ENCODE measurements at places on chromosomes 2 and 18.
A peak's percentile ranks its signal among the peaks of the same experiment; 100 is the strongest.

GRCh38 chr18:21000667-21001066 lies 110.9 kb downstream of the ROCK1 start:
- DNase-seq, result no peak

DNA sequence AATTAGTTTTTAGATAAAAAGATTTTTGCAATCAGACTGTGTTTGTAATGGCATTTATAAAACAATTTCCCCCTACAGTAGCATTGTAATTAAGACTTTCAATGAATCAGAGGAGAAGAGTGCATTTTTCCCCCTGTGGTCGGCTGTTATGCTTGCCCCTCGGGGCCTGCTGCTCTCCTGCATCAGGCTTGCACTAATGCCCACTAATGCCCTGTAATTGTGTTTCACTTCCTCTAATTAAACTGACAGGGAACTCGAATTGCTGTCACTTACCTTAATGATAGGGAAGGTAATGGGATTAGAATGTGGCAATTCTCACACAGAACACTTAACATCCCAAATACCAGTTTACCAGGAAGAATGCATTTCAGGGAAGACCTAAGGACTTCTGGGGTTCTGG lies 61.2 kb upstream of the LRRTM1 start:
- DNase-seq, result no peak

DNA sequence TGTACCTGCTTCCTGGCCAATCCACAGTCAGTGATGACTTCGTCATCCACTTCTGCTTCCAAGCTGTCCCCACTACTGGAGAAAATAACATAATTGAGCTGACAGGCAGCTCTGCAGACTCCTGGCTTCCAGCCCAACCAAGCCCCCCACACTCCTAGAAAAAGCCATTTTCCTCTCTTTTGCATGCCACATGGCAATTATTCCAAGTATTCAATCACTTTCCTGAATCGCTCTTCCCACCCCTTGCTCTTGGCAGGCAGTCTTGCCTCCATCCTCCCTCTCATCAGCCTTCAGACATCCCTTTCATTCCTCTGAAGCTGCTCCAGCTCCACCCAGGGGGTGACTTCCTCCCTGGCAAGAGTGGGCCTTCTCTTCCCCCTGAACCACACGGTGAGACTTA lies 14.3 kb upstream of the ST8SIA5 start:
- no peak for DNase-seq

- no peak for DNase-seq
These were observed 41.7 kb downstream of the AKAIN1 start for GRCh38 chr18:5155218-5155906.

- DNase-seq, result no peak
These were observed 269.5 kb upstream of the ZSWIM2 start for GRCh38 chr2:187118331-187119099.

- DNase-seq, result no peak
These were observed 197.3 kb downstream of the CELF4 start for GRCh38 chr18:37368110-37368954.

GRCh38 chr2:84969511-84970209 lies 1.3 kb upstream of the KCMF1 start:
- DNase-seq, result peak; percentile 47

- no peak for DNase-seq
These were observed 539.1 kb upstream of the LRRTM4 start for GRCh38 chr2:78061301-78061700.

DNA sequence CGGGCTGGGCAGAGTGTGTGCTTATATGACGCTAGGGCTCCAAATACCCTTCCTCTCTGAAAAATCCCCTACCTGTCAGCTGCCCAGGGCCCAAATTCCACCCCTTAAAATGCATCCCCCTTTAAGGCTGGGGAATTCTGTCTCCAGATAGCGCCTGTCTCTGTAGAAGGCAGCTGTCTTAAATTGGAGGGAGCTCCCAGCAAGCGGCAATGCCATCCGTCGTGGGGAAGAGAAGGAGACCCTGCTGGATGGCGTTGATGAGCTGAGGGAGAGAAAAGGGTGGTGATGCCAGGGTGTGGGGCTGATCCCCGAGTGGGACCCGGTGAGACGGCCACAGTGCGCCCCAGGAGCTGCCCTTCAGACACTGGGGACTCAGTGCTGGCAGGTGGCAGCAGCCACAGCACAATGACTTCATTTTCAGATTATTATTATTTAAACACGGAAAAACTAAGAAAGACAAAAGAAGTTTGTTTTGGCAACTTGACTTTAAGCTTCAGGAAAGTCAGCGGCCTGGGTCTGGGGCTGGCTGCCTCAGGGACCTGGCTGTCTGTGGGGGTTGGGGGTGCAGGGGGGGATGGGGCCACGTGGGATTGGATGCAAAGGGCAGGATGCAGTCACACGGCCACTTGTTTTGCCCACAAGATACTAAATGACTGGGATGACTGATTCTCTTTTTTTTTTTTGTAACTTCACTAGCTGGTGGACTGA lies 152.8 kb downstream of the TFCP2L1 start:
- DNase-seq, result no peak

DNA sequence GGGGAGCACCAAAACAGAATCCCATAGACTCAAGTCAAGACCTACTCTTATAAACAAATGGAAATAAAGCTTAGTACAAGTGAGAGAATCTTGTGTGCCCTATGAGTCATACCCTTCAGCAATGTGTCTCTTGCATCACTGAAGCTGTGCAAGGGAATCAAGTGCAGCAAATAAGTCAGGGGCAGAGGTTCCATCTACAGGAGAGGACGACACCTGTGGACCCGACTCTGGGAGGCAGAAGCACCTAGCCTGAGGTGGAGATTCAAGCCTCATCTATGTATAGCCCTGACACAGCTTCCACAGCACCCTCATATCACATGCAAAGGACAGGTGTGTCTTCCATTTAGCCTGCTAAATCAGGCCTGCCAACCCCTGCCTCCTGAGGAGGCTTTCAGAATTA lies 298.2 kb downstream of the CNTNAP5 start:
- DNase-seq, result no peak

DNA sequence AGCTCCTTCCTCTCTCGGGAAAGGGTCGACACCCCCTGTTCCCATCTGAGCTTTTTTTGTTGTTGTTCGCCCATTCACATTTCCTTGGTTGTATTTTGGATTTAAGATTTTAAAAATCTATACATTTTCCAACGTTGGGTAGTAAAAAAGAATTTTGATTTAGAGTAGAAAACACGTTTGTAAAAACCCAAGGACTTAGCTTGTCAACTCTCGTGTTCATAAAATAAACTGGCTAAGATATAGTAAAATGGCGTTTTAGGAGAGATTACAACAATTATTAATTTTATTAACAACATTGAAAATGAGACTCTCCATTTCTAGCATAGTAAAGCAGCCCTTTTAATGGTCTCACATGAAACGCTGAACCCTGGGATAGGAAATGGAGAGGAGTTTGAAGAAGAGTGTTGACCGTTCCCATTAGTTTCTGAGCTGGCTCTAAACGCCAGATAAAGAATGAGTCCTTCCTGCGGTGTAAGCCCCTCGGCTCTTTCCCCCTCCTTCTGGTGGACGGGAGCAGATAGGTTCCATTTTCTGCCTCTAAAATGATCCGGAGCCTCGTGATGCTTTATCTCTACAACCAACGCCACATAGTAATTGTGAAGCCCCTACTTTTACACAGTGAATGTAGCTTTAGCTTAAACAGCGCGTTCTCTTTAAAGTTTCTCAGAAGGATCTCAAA lies 24.0 kb upstream of the ZNF516 start:
- DNase-seq, result no peak

DNA sequence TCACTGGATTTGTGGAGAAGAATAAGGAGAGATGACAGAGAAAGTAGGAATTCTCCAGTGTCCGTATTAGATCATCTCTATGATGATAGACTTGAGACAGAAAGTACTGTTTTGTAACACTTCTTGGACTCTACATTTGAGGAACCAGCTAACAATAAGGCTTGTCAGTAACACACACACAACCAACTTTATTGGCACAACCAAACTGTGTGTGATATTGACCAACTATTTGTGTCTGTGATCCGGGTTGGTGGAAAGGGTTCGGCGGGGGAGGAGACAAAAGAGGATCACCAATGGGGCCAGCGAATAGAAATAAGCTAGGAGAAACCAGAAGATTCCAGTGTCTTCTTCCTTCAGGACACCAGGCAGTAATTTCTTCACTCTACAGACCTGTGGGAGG lies 79.8 kb downstream of the MARCHF4 start:
- DNase-seq, result no peak

GRCh38 chr18:73979742-73980141 lies 167.9 kb downstream of the FBXO15 start:
- DNase-seq, result no peak

- no peak for DNase-seq
These were observed 39.8 kb upstream of the TMEM163 start for GRCh38 chr2:134758633-134759032.

DNA sequence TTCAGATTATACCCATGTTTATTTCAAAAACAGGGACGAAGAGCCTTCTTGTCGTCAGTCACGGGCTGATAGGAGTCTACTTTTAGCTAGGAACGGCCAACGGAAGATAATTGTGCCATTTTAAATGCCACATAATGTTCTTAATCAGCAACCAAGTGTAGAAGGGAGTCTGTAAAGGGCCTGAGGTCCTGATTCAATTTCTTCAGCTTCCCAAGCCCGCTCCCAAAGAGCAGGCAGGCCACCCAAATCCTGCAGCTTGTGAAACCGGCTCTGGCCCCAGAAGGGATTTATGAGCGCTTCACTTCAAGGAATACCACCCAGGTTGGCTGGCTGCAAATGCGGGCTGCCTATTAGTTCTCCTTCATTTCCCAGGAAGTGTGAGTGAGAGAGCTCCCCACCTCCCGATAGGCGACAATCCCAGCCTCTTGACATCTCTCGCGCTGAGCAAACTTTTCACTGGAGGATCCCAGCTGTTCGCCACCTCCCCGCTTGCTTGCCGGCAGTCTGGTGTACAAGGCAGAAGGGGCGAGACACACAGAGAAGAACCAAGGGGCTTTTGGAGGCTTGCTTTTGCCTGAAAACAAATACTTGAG lies 272.9 kb downstream of the CDH20 start:
- DNase-seq, result no peak

DNA sequence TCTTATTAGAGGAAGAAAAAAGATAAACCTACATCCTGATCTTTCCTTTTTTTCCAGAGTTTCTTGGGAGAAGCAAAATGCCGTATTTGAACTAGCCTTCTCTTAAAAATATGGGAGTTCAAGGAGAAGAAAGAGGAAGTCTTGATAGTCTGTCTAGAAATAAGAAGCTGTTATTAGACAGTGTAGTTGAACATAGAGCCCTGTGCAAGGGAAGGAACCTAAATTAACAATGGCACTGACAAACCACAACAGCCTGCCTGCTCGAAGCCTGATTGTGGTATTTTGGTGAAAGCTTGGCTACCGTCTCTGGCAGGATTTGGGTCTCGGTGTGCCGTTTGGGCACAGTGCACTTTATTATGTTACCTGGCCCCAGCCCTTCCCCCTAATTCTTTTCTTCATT lies 17.1 kb downstream of the SMARCAL1 start:
- DNase-seq, result no peak

DNA sequence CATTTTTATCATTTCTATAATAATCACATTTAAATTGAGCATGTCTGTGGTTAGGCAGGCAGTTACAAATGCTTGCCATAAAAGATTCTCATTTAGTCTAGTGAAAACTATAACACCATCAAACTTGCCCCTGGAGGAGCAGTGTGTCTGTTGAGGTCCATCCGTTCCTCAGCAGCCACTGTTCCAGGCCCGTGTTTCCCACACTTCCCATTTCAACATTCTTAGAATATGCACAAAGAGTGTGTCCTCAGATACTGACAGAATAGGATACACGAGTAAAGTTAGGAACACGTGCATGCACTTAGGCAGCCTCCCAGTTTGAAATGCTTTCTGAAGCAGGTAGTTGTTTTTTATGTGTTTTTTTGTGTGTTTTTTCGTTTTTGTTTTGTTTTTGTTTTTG lies 39.9 kb downstream of the NCK2 start:
- no peak for DNase-seq

DNA sequence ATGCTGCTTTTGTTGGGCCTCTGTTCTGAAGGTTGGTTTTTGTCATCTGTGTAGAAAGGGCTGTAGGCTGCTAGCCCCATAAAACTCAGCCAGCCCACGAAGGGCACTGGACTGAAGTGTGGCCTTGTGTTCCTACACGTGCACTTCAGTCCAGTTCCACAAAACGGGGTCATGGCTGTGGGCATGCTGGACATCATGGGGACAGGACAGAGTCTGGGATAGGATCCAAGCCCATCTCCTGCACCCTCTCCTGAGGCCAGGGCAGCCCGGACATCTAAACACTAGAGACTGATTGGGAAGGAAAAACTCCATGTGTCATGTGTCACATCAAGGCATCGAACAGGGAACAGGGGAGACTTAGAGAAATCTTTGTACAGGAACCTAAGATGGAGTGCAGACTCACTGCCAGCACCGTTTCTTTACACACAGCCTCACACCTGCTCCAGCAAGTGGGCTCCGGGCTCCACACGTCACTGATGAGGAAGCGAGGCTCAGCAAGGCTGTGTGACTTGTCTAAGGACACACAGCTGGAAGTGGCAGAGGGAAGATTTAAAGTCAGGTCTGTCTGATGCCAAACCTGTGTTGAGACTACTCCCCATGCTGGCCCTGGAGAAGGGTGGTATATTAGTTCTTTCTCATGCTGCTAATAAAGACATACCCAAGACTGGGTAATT lies 74.8 kb upstream of the BCL2L11 start:
- no peak for DNase-seq

GRCh38 chr18:2969695-2970094 lies 43.2 kb downstream of the LPIN2 start:
- no peak for DNase-seq

DNA sequence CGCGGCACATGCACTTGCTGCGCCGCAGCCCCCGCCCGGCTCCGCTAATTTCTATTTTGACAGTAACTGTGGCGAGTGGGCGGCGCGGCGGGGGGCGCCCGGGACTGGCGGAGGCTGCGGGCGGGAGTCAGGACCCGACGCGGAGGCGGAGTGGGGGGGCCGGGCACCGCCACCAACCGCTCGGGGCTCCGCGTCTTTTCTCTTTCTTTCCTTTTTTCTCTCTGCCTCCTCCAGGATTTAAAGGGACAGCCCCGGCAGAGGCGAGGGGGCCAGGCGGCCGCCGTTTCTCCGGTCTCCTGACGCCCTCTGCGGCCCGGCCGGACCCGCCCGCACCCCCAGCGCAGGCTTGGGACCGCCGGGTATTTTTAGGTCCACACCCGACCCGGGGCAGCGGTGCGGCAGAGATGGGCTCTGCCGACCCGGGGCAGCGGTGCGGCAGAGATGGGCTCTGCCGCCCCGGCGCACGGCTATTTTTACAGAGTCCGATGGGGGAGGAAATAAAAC lies 460 bp upstream of the ZBTB7C start:
- no peak for DNase-seq

DNA sequence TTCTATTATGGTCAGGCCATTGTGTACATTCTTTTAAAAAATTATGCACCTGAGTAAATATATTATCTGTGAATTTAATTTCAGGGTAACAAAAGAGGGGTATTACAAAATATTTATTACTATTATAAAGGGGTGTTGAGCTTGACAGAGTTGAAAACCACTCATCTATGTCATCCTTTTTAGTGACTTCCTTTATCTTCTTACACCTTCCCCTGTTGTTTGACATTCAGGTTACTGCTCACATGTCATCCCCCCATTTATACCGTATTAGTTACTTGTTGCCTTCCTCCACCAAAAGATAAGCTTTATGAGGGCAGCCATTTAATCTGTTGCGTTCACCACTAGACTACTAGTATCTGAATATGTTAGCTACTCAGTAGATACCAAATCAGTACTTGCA lies 291.2 kb downstream of the BCL2 start:
- no peak for DNase-seq

GRCh38 chr18:23964282-23965238 lies 50.0 kb upstream of the TTC39C start:
- DNase-seq, result peak; percentile 63

GRCh38 chr2:3354986-3355385 lies 22.6 kb downstream of the EIPR1 start:
- DNase-seq, result no peak

Measured in CD4-positive, alpha-beta T cell treated with Interleukin-2 at 100 ng/mL for 4 hours (primary cell).